ENCODE measurements at places on chromosomes 12 and 14.

- no peak for DNase-seq
Observed at GRCh38 chr12:54463484-54463883, 9.9 kb downstream of the GTSF1 start.

- no peak for DNase-seq
Observed at GRCh38 chr12:51683763-51684357, 92.8 kb downstream of the SCN8A start.

- DNase-seq = no peak
Observed at GRCh38 chr12:123741937-123742572, 20.0 kb upstream of the DNAH10 start.

- no peak for DNase-seq
Observed at GRCh38 chr12:26123482-26123980, 1.3 kb downstream of the BHLHE41 start.

- DNase-seq = no peak
Observed at GRCh38 chr12:132285991-132286681, 43.3 kb downstream of the GALNT9 start.

DNA sequence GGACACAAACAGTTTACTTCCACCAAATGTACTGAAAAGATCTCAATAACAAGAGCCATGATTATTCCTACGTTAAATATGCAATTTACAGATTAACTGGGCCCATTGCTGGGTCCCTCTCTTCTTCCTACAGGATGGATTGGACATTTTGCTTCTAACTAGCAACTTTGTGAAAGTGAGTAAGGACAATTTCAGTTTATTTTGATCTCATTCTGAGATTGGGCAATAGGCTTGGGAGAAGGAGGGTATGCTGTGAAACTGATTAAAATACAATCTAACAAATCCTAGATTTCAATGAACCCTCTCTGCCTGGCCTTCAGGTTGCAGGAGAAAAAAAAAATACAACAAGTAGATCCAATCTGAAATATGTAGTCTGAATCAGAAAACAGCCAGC, 121.5 kb downstream of the PRKD1 start:
- no peak for DNase-seq

- no peak for DNase-seq
Observed at GRCh38 chr12:85393606-85394005, 113.6 kb downstream of the ALX1 start.

DNA sequence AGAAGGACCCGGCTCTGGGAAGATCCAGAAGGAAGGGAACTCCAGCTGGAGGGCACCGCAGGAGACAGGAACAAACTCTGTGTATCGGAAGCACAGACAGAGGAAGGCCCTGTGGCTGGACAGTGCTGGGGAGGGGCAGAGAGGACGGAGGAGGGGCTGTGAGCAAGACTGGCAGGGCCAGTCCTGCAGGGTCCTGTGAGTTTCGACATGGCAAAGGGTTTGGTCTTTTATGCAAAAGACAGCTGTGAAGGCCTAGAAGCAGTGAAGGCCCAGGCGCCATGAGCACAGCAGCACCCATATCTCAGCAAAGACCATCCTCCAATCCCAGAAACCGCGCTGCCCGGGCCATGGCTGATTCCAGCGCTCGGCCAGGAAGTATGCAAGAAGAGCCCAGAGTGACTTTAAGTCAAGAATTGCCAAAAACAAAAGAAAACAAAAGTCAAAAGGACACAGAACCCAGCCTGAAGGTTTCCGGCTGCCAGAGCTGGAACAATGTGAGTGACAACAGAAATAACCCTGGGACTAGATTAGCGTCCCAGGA, 126.5 kb downstream of the NCOR2 start:
- DNase-seq = no peak

DNA sequence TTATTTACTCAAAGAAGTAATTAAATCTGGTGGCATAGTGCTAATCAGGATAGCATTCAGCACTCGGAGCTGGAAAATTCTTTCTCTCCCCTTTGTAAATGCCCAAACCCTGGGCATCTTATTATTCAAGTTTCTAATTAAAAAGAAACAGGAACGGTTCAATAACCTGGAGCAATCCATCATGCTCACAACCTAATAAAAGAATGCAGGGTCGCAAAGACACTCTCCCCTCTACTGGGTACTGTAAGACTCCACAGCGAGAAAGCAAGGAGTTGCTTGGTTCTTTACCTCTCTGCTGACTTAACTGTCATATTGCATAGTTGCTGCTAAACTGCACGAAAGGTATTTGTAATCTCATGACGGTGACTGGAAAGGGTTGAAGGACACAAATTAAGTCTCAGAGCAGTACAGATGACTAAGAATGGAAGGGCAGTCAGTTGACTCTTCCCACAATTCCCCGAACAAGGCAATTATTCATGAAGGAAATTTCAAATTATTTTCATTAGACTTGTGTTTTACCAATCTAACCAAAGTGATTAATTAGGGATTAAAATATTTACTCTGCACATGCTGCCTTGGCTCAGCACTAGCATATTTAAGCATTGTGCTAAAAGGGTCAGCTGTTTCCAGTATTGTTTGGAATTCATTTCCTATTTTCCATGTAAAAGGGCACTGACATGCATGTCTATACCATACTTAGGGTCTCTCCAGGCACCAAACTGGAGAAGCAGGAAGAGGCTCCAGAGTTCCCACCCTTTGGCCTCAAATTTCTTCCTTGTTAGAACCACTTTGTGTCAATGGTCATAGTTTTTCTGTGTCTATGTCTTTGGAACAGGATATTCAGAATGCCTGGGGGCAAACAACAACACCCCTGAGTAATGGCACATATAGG, 182.2 kb downstream of the EXOC5 start:
- no peak for DNase-seq

DNA sequence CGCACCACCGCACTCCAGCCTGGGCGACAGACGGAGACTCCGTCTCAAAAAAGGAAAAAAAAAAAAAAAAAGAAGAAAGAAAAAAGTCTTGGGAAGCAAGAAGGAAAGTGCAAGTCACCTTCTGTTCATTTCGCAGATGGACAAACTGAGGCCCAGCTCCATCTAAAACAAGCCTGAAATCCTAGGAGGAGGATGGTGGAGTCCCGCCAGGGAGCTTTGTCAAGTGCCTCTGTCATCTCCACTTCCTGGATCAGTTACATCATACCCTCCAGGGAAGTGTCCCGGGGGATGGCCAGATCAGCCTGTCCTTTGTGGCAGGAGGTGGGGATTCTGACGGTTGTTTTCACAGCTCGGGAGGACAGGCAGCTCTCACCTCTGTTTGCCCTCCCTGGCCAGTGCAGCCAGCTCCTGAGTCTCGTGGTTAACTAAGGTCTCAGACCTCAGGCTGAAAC, 8.7 kb upstream of the SDSL start:
- no peak for DNase-seq

GRCh38 chr12:14327711-14328110, 37.8 kb upstream of the ATF7IP start:
- DNase-seq = no peak

GRCh38 chr12:54749191-54749818, 101.1 kb upstream of the DCD start:
- DNase-seq = no peak

DNA sequence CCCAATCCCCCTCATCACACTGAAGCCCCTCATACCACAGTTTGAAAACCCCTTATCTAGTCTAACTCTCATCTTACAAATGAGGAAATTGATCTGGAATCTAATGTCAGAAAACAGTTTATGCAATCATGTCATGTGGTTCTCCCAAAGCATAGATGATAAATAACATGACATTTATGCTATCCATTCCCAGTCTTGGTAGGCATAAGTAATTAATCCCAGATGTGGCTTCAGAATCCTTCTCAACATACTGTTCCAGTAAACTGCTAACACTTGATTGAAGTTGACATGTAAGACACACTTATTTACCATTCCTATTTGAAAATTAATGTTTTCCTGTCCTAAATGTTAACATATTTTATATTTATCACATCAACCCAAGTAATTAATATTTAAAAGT, 168.7 kb downstream of the GALC start:
- DNase-seq = no peak

DNA sequence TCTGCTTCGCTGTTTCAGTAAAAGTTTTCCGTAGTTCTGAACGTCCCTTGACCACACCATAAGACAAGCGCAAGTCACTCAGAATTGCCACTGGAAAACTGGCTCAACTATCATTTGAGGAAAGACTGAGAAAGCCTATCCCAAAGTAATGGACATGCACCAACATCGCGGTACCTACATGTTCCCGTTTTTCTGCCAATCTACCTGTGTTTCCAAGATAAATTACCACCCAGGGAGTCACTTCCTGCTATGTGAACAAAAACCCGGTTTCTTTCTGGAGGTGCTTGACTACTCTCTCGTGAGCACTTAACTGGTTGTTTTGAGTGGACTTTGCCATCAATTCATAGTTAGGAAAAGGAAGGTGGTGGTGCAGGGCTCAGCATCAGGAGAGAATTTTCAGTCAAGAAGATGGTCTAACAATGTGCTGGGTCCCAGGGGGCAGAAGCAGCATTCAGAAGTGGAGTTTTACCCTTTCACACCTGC, 1.4 kb downstream of the EGLN3 start:
- no peak for DNase-seq

DNA sequence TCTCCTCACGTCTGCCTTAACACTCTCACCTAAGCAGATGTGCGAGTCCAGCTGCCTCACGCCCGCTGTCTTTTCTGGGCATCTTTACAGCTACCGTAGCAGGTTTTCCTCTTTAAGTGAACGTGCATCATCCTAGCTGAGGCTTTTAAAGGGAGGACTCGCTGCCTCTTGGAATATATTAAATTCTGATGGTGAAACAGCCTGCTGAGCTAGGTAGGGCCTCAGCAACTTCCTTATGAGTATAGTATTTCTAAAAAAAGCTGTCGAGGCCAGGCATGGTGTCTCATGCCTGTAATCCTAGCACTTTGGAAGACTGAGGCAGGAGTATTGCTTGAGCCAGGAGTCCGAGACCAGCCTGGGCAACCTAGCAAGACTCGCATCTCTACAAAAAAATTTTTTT, 32.2 kb downstream of the TESC start:
- no peak for DNase-seq

DNA sequence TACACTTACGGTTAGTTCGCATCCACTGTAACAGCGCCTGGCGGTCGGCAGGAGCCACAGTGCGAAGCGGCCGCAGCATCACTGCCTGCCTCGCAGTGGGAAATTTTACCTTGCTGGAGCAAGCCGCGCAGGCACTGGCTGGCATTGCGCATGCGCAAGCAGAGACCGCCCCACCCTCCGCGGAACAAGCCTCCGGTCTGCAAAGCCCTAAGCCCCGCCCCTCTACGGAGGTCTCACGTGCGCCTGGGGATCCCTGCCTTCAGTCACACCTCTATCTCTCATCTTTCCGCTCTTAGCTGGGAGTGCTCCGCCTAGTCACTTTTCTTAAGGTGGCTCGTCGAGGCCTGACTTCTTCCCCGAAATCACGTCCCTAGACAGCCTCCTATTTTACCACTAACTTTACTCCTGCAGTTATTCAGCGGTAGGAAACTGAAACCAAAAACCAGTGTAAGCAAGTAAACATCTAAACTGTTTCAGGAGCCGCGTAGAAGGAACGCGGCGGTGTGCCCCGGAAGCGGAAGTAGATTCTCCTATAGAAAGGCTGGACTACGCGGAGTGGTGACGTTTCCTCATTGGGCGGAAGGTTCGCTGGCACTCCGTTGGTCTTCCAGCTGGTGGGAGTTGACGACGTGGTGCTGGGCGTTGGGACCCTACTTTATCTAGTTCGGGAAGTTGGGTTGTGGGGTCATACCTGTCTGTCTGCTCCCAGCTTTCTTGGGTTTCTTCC, at the start of gene SRP54:
Gene SRP54 (plus strand): TSS at position 572 of the 727 bp plus-strand sequence. CDS start 13,718 bp downstream, outside the sequence.
- peak; percentile 98 for DNase-seq

GRCh38 chr12:84508851-84509260, 403.7 kb downstream of the SLC6A15 start:
- DNase-seq = no peak

DNA sequence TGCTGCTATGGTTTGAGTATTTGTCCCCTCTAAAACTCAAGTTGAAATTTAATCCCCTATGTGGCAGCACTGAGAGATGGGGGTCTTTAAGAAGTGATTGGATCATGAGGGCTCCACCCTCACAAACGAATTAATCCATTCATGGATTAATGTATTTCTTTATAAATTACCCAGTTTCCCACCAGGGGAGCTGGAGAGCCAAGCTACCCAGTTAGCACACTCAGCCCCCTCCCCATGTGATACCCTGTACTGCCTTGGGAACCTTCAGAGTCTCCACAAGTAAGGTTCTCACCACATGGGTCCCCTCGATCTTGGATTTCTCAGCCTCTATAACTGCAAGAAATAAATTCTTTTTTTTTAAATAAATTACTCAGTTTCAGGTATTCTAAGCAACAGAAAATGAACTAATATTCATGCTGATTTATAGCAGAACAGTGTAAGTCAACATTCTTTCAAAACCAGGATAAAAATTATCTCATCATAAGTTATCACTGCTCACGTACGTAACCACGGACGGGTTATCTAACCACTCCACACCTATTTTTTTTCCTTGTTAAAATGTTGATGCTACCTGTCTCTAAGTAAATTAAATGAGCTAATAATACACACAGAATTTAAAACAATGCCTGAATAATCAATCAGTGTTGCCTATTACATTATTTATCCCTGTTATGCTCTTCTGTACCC, 3.6 kb downstream of the NAP1L1 start:
- no peak for DNase-seq
